ENCODE measurements at places on chromosomes 11 and 22.
A peak's percentile ranks its signal among the peaks of the same experiment; 100 is the strongest.

GRCh38 chr11:66629356-66629755 is 9.1 kb upstream of the RBM4 start:
- no peak for DNase-seq

DNA sequence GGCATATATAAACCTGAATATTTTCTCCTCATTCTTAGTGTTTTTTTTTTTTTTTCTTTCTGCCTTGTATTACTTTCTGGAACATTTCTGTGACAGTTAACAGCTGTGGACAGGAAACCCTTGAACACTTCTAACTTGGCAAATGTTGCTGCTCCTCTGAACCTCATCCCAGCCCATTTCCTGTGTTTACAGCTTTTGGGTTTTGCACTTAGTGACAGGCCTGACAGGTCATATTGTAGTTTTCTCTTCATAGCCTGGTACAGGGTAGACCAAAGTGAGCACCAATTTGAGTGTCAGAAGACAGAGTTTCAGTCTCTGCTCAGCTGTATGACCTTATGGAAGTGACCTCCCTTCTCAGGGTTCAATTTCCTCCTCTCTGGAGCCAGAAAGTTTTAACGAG is 91.6 kb downstream of the STIM1 start:
- no peak for DNase-seq

DNA sequence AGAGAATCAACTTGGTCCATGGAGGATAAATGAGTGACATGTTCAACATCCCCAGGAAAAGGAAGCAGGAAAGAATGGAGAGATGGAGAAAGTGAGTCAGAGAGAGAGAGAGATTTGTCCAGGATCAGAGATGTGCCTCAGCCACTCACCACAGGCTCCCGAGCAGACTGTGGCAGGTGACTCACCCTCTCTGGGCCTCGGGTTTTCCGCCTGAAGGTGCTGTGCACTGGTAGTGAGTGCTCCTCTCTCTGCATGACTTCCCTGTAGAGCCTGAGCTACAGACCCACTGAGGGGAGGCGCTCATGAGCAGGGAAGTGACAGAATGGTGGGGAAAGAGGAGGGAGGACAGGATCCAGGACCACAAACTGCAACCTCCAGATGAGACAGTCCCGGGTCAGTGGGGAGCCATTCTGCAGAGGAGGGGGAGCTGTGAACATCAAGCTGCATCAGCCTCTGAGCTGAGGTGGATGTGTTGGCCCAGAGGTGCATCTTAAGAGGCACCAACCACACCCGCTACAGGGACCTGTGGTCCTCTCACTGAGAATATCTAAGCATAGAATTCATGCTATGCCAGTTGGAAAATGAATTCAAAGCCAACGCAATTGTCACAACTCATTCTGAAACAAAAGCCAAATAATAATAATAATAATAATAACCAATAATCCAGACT is 433.4 kb downstream of the BRD1 start:
- DNase-seq, result no peak

GRCh38 chr11:93988455-93988854 is 32.7 kb upstream of the HEPHL1 start:
- no peak for DNase-seq

DNA sequence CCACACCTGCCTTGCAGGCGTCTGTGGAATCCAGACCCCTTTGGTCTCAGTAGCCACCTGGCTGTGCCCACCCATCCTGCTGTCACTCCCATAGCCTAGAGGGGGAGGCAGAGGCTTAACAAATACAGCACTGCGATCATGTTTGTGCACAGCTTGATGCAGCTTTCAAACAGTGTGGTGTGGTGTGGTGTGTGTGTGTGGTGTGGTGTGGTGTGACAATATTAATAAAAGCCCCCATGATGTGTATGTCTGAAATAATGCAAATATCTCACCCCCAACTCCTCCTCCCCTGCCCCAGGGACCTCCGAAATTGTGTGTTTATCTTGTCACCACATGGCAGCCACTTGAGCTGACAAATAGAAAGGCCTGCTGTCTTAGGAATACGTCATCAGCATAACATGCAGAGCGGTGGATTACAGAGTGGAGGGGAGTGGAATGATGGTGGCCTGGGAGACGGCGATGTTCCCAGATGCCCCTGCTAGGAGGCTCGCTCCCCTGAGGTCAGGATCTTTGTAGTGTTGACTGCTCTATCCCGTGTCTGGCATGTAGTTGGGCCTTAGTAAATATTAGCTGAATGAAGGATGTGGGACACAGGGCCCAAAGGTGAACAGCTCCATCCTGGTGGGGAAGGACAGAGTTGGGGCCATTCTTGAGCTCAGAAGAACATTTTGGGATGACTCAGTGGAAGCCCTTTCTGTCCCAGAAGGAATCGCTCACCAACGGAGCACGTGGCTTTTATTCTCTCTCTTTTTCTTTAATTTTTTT is 2.8 kb downstream of the PDXP start:
- DNase-seq, result peak; percentile 74

- DNase-seq, result no peak
Measured at GRCh38 chr11:47152126-47152952, 24.3 kb downstream of the ARFGAP2 start.

DNA sequence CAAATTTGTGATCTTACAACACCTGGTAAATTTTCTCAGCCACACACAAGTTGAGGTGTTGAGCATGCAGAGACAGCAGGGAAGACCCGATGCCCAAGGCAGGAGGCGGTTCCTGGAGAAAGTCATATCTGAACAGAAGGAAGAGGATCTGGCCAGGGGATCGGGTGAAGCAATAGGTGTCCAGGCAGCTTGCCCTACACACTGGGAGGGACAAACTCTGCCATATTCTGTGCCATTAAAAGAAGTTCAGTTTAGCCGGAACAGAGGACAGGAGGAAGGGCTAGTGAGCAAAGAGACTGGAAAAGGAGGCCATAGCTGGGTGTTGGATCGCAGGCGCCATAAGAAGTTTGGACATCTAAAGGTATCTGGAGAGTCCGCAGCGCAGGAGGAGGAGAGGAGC is 76.5 kb downstream of the TMPRSS5 start:
- DNase-seq, result peak; percentile 18
